ENCODE measurements at places on chromosomes 4 and X.

- no peak for DNase-seq
Observed at GRCh38 chr4:3607690-3608552, 75.7 kb upstream of the LRPAP1 start.

DNA sequence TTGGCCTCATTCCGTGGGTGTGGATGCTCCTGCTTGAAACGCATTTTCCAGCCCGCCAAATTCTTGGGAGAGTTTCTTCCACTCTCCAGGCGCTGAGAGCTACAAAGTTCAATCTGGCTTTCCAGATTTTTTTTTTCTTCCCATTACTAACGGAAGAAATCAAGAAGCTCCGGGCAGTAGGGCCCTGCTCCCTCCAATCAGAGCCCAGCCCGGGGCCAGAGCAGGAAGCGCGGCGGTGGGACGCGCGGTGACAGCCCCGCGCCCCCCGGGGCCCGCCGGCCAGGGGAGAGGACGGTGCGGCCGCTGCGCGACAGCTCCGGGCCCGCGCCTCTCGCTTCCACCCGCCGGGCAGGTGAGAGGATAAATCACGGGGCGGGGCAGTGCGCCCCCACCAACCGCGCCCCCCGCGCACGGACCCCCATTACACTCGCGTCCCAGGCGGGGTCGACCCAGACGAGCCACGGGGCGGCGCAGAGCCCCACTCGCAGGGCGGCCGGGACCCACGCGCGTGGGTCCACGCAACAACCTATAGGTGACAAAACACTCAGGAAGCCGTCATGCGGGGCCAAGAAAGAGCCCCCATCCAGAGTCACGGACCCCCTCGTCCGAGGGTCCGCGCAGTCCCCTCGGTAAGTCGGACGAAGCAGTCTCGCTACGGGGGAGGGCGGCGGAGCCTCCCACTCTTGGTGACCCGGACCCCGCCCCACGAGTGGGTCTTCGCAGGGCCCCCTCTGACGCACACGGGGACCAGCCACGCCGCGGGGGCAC, 868 bp downstream of the AFAP1 start:
- DNase-seq: peak; percentile 56

GRCh38 chr4:175325230-175325629, 407.1 kb downstream of the ADAM29 start:
- no peak for DNase-seq

DNA sequence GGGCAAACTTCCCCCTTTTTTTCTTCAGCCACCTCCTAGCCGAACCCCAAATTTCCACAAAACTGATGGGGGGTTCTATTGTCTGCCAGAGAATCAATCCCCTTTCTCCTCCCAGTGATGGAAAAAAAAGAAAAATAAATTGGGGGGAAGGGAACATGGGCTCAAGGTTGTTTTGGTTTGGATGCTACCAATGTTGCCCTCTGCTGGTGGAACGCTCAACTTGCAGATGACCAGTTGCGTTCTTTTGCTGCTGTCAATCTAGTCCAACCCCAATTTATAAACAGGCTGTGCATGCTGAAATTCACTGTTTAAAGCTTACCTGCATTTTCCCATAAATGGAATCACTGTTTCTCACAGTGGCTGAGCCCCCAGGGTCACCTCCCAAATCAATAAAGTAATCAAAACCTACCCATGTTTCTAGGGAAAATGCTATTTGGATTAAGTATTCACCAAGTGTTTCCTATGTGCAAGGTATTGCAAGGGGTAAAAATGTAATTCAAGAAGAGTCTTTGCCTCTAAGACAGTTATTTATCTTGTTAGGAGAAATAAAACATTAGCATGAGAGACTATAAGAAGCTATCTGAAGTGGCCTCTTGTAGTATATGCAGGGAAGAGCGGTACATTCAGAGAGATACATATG, 116.7 kb upstream of the TMEM164 start:
- peak; percentile 41 for DNase-seq

GRCh38 chr4:128986908-128987307, 106.4 kb downstream of the SCLT1 start:
- no peak for DNase-seq

DNA sequence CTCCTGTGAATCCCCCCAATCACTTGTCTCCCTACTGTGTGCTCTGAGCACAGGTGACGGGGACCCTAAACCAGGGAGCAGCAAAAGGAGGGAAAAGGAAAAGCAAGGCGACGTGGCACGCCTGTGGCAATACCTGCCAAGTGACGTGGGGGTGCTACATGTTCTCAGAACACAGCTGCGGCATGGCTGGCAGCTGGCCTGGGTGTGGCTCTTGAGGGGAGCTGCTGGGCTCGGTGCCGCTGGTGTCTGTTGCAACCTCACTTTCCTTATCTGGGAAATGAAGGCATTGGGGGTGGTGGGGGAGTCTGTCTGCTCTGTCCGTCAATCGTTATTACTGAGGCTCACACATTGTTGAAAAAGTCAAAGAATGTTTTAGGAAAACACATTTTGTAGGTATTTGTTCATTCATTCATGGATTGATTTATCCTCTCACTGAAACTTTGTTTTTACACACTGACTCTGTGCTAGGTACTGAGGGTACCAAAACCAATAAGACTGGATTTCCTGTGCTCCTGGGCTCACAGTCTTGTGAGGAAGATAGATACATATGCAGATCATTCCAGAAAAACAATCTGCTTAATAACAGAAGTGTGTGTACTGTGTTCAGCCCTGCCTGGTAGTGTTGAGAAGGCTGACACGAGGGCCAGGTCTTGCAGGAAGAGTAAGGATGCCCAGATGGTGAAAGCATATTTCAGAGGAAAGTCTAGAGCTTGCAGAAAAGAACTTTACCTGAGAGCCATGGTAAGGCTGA, 217.6 kb downstream of the PTTG2 start:
- DNase-seq: peak; percentile 71

DNA sequence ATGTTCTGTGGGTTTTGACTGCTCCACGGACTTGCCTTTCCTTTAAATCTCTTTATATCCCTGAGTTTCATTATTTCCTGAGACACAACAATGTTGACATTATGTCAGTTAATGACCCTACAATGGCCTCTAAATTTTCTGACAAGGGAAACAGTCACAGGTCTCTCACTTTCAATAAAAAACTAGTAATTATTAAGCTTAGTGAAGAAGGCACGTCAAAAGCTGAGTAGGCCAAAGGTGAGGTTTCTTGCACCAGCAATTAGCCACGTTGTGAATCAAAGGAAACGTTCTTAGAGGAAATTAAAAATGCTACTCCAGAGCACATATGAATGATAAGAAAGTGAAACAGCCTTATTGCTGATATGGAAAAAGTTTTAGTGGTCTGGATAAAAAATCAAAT, 930.2 kb upstream of the GRID2 start:
- no peak for DNase-seq
